ENCODE measurements at places on chromosomes 1 and 21.

DNA sequence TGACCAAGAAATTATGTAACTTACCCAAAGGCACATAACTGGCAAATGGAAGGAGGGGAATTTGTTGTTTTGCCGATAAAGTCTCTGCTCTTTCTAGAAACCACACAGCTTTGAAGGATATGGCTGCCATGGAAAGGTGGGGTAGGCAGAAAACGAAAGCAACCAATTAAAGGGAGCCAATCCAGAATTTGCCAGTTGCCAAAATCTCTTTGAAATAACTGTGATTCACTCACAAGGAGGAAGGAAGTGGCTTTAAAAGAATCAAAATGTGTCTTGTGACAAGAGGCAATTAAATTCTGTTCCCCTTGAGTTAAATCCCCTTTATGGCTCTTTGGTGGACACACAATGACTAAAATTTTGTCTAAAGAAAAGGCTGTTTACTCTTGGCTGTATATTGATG is 61.2 kb upstream of the CCDC190 start:
- DNase-seq = no peak

DNA sequence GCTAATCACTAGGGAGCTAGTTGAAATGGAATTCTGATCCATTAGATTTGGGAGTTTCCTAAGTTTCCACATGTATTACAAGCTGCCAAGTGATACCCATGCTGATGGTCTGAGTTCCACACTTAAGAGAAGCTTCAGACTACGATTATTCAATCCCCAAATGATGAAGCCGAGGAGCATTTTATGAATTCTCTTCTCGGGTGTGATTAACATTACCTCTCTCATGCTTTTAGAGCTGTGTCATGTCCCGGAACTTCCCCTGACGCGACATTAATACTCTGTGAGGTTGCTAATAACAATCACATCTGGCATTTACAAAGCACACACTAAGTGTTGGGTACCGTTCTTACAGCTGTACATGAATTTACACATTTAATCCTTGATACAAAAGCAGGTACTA is 63.0 kb downstream of the KCNJ15 start:
- DNase-seq = no peak

GRCh38 chr1:219587801-219588561 is 24.9 kb downstream of the ZC3H11B start:
- no peak for DNase-seq

DNA sequence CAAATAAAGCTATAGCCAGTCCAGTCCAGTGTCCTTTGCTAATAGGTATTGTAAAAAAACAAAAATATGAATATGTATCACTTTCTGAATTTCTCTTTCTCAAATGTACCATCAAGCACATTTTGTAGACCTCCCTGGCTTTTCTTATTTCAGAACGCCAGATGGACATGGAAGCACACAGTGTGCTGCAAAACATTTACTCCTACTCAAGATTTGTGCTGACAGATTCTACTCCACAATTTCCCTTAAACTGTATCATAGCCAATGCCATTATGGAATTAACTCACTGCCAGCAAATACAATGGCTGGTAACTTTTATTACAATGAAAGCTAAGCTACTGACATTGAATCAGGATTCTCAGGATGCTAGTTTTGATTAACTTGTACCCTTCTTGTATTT is 30.8 kb upstream of the PLPPR4 start:
- no peak for DNase-seq
